Activated CD4-positive, alpha-beta T cell treated with anti-CD3 and anti-CD28 coated beads for 36 hours (primary cell): ENCODE measurements at places on chromosomes 11 and 22.

- peak; percentile 6 for DNase-seq
Observed at GRCh38 chr11:60700689-60701468, 1.5 kb downstream of the MS4A8 start.

GRCh38 chr11:9182180-9182871 lies 82.8 kb downstream of the DENND5A start:
- no peak for DNase-seq

DNA sequence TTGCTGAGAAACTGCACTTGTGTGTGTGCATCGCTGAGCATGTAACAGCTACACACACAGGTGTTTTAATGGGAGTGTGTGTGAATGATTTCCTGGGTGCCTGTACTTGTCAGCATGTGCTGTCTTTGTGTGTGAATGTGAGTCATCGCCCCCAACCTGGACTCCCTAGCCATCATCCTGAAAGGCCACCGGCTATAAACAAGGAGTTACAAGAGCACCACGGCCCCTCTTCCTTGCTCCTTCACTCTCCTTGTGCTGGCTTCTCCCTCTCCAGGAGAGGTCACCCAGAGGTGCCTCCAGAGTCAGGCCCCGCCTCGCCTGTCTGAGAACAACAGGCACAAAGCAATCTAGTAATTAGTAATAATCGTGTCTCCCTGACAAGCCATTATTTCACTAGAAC lies 419.2 kb downstream of the BUD13 start:
- no peak for DNase-seq

DNA sequence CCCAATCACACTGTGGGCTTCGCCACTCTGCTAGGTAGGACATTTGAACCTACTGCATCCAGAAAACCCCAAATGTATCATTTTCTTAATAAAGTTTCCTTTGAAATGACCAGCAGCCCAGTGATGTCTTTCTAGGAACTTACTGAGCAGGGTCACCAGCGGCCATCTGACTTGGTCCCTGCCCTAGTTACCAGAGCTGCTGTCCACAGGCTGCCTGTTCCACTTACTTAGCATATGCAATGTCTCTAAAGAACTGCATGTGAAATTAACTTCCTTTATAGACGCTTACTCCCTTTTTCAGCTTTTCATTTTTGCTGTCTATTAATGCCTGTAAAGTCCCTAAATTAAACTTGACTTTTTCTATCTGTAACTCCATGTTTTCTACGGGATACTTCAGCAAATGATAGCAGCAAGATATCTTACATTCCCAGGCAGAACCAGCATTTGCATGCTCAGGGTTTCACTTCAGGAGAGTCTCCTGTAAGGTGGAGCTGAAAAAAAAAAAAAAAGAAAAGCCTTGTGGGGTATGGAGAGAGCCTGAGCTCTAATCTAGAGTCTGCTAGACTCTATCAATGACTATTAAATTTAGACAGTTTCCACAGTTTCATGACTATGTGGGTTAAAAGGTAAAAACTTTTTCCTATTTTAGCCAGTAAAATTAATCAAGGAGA lies 125.0 kb downstream of the FAT3 start:
- DNase-seq: no peak

DNA sequence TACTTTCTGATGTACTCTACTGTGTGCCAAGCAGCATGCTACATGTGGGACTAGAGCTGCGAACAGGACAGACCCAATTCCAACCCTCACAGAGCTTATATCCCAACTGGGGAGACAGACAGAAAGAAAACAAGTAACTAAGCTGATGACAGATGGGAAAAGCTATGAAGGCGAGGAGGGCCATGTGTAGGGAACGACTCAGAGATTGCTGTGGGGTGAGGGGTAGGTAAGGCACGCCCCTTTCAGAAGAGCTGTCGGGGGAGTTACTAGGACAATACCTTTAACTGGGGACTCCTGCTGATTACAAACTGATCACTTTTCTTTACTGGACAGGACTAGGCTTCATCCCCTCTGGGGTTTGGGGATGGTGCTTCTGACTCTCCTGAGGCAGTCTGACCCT lies 48.9 kb downstream of the ST3GAL4 start:
- no peak for DNase-seq

GRCh38 chr11:76623171-76623883 lies 47.2 kb downstream of the LRRC32 start:
- DNase-seq: no peak

DNA sequence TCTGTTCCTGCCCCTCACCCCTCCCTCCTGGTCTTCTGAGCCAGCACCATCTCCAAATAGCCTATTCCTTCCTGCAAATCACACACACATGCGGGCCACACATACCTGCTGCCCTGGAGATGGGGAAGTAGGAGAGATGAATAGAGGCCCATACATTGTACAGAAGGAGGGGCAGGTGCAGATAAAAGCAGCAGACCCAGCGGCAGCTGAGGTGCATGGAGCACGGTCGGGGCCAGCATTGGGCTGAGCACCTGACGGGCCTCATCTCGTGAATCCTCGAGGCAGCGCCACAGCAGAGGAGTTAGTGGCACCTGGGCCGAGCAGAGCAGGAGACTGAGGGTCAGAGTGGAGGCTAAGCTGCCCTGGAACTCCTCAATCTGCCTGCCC lies 941.8 kb downstream of the BRD1 start:
- no peak for DNase-seq

DNA sequence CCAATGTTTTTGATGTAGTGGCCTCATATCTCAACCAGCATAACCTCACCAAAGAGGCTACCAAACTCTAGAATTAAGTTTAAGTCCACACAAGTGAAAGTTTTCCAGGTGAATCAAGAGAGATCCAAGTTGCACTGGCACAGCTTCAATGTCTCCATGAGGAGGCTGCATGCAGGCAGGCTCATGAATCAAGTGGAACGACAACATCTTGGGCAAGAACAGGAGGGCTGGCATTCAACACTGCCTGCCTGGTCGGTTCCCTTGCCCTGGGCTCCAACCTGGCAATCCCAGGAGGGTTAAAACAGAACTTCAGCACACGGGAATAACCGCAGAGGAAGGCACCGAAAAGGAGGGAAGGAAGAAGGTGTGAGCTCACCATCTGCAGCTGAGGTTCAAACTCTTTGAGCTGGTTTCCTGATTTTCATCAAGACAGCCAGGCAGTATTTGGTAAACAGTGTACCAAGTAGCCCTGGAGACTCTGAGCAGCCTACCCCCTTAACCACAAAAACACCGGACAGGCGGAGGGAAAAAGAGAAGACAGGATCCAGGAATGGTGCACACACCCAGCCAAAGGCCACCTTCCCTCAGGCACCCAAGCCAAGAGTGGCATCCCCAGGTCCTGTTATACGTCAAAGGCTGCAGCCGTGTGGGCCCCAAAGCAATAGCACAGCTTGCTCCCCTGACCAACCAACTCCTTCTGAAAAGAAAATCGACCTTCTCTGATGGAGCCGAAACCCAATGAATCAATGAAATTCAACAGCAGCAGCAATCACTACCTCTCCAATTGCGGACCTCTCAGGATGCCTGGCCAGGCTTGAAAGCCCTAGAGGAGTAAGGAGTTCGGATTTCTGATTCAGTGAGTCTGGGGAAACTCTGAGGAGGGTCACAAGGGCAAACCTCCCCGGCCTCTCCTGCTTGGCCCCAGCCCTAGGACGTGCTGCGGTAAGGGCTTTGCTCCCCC lies 1.3 kb downstream of the PACSIN2 start:
- DNase-seq: peak; percentile 30

DNA sequence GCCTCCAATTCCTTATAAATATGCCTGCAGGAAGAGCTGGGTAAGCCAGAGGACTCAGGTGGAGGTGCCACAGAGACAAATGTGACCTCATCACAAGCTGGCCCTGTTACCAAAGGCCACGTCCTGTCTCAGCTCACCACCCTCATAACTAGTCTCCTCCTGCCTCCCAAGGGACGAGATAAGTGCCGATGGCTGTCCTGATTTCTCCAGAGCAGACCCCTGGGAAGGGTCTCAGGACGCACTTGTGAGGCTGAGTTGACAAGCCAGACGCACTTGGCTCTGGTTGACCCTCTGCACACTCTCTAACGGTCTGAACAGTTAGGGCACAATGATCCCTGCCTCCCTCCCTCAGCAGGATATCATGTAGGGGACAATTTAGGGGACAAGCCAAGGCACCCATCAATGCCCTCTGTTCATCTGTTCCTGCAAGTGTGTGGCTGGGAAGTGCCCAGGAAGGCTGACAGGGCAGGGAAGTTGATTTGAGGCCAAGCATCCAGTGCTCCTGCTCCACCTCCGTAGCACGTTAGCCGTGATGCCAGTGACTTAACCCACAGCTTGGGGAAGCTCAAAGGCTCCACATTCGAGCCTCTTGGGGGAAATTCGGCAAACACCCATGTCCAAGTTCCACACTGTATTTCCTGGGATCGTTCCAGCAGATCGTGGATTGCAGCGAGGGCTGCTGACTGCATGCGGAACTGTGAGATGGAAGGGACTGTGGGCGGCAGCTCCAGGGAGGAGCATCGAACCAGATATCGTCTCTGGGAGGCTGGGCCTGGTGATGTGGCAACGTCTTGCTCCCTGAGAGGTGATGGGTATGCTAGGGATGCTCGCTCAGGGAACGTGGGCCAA lies 2.8 kb downstream of the SMIM38 start:
- DNase-seq: no peak

DNA sequence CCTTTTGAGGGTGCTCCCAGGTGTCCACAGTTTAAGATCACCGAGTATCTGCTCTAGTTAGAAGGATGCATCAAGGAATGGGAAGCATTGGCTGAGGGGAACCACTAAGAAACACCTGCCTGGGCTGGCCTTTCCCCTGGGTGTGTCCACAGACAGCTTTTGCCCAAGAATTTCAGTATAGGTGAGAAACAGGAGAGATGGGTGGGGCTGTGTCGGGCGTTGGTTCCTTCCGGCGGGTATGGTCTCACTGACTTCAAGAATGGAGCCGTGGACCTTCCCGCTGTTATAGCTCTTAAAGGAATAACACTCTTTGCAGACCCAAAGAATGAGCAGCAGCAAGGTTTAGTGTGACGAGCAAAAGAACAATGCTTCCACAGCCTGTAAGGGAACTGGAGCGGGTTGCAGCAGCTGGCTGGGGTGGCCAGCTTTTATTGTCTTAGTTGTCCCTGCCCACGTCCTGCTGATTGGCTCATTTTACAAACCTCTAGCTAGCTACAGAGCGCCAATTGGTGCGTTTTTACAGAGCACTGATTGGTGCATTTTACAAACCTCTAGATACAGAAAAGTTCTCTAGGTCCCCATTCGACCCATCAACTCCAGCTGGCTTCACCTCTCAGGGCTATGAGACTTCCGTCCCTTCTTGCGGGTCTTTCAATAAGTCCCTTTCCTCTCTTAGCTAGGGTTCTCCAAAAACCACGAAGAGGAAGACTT lies 2.4 kb downstream of the FADS1 start:
- DNase-seq: peak; percentile 50

GRCh38 chr22:48693377-48694135 lies 1134.1 kb downstream of the BRD1 start:
- no peak for DNase-seq
